ENCODE measurements at places on chromosomes 2 and 18.

GRCh38 chr2:3749201-3749600 lies 45.8 kb downstream of the DCDC2C start:
- DNase-seq, result no peak

GRCh38 chr2:239114616-239115265 lies 266.9 kb downstream of the TWIST2 start:
- DNase-seq, result no peak

DNA sequence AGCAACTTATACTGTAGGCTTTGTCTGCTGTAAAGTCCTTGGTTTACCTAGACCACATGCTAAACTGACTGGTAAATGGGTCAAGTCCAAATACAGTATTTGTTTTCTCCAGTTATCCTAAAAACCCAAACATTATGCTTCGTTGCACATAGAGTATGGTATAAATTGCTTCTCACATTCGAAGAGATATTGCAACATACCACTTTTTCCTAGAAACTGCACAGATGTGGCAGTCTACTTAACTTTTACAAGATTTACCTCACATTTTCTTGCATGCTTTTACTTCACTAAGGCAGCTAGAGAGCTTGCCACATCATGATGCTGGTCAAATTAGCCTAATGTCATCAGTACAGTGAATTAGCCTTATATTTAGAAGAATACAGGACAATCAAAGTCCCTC lies 66.0 kb upstream of the SCN7A start:
- DNase-seq, result no peak

DNA sequence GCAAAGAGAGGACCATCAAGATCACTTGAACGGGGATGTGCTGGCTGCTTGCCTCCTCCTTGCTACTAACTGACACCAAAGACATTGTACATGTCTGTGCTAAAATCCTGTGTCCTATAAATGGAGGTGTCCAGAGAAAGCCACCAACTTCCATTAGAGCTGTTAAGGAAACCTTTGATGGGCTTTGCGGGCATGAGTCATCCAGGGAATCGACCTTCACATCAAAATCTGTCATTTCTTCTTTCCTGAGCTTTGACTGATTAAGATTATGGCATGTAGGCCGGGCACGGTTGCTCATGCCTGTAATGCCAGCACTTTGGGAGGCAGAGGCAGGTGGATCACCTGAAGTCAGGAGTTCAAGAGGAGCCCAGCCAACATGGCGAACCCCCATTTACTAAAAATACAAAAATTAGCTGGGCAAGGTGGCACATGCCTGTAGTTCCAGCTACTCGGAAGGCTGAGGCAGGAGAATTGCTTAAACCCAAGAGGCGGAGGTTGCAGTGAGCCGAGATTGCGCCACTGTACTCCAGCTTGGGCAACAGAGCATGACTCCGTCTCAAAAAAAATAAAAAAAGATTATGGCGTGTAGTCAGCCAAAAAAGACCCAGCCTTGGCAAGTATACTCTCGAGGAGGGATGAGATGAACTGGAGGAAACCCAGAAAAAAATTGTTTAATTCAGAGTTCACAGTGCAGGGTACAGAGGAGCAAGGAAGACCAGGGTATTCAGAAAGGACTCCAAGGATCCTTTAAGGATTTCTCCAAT lies 115.8 kb downstream of the CABLES1 start:
- no peak for DNase-seq

DNA sequence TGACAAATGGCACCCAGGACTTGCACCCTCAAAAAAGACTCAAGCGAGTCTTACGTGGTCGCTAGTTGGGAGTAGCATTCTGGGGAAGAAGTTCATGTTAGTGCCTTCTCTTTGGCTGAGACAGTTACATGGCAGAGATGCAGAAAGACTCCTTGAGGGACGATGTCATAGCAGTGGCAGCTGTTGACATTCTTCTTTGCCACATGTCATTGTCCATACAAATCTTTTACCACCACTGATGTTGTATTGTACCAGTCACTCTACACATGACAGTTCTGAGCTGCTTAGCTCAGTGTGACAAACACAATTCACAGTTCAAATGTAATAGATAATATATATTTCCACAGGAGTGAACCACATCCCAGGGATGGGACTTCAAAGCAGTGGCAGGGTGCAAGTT lies 197.1 kb downstream of the TCF4 start:
- DNase-seq, result no peak

DNA sequence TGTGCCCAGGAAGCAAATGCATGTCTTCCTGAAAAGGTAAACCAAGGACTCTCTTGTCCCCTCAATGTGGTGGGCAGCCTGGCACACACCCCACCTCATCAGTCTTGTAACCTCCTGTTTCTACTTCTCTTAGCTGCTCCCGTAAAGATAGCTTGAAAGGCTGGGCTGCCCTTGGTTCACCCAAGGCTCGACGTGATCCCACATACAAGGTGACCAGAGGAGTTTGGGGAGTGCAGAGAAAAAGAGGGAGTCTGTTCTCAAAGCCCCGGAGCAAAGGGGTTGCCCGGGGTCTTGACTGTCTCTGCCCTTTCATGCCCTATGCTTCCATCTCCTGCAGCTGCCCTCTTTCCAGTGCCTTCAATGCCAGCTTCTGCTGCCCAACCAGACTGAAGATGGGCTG lies 18.3 kb upstream of the FOSL2 start:
- DNase-seq, result no peak

- peak; percentile 53 for DNase-seq
Measured at GRCh38 chr2:152611458-152612231, 105.6 kb downstream of the PRPF40A start.

GRCh38 chr2:101811226-101812015 lies 113.9 kb downstream of the MAP4K4 start:
- no peak for DNase-seq

DNA sequence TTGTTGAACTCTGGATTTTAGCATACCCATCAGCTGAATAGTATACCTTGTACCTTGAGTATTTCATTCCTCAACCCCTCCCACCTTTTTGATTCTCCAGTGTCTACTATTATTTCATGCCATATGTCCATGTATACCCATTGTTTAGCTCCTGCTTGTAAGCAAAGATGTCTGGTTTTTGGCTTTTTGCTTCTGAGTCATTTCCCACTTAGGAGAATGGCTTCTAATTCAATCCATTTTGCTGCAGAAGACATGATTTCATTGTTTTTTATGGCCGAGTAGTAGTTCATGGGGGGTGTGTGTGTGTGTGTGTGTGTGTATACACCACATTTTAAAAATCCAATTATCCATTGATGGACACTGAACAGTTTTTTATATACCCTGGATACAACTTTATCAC lies 24.3 kb upstream of the MOCOS start:
- no peak for DNase-seq

DNA sequence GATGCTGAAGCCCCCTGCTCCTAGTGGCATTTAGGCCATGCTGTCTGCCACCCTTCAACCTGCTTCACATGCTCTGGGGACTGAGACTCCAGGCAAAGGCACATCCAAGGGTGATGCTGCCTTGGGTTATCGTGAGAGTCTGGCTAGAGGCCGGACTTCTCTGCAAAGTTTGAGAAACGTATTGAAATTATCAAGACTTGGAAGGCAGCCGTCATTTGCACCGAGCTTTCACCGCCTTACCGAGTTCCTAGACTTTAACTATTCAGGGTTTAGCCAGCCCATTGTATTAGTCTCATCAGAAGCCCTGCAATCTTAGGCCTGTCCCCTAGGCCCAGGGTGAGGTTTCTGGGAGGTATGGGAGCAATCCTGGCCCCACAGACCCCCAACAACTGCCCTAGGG lies 34.0 kb downstream of the RDH14 start:
- DNase-seq, result no peak

DNA sequence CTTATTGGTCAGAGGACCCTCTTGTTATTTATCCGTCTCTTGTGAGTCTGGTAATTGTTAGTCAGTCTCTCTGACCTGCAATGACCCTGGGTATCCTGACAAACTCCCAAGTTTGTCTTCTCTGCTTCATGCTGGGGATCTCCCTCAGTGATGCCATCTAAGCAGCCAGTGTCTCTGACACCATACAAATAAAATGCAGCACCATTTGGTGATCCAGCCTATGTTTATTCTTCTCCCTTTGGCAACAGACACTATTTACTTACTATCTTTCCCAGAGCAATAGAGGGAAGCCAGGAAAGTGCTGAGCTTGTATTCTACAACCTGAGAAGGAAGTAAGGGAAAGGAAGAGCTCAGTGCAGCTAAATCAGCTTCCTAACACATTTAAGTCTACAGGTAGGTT lies 15.9 kb downstream of the SERPINE2 start:
- DNase-seq, result no peak

GRCh38 chr18:32308493-32309120 lies 118.8 kb downstream of the MEP1B start:
- no peak for DNase-seq

DNA sequence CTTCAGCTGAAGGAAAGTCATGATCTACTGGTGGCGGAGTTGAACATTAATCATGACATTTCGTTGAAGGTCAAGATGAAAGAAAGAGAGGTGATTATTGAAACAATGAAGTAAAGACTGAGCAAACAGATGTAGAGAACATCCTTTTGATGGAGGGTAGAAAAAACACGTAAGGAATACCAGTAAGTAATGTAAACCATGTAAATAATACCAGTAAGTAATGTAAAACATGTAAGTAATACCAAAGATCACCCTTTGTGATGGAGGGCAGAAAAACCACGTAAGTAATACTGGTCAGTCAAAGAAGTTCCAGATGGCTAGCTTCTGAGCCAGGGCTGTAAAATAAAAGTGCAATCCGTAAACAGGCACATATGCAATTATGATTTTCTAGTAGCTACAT lies 1387.7 kb downstream of the SUCLG1 start:
- DNase-seq, result no peak

GRCh38 chr2:17976871-17977746 lies 98.6 kb downstream of the KCNS3 start:
- DNase-seq, result no peak

DNA sequence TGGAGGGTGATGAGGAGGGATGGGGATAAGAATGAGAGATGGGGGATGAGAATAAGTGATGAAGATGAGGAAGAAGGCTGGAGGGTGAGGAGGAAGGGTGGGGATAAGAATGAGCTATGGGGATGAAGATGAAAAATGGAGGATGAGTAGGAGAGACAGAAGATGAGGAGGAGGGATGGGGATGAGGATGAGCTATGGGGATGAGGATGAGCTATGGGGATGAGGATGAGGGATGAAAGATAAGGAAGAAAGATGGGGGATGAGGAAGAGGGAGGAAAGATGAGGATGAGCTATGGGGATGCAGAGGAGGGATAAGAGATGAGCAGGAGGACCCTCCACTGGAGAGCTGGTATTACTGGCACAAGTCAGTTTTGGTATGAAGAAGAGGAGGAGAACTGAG lies 231.5 kb downstream of the NAPG start:
- no peak for DNase-seq

GRCh38 chr2:230068651-230069055 lies at the start of gene SLC16A14:
TSS of gene SLC16A14 (minus strand) at chr2:230068924. CDS start at chr2:230059352, 9,572 bp downstream.
- DNase-seq, result no peak

All from left hindlimb (tissue), 1 donor.